ENCODE measurements at places on chromosomes 16 and 17. TPM values are rescaled to one million over a fixed set of nuclear protein-coding genes. Genes with fewer than 3 reads are reported as not detected.

DNA sequence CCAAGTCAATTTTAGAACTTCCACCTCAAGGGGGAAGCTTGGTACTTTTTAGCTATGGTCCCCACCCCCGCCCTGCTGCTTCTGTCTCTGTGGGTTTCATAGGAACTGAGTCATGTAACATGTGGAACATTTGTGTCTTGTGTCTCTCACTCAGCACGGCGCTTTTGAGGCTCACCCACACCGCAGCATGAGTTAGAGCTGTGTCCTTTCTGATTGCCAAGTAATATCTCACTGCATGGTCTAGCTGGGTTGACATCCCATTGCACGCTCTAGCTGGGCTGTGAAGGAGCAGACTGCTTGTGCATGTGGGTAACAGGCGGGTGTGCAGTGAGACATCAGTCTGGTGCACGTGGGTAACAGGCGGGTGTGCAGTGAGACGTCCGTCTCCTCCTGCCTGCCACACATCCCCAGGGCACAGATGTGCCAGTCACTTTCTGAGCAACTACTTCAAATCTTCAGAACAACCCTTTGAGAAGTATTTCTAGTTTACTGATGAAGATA, 26.4 kb upstream of the SLC7A5 start:
- peak; percentile 72 for DNase-seq

- peak; percentile 27 for DNase-seq
Measured at GRCh38 chr16:23597003-23597756, 1.1 kb upstream of the NDUFAB1 start.

GRCh38 chr17:10354651-10355050, 18.2 kb downstream of the MYH13 start:
- DNase-seq: no peak

DNA sequence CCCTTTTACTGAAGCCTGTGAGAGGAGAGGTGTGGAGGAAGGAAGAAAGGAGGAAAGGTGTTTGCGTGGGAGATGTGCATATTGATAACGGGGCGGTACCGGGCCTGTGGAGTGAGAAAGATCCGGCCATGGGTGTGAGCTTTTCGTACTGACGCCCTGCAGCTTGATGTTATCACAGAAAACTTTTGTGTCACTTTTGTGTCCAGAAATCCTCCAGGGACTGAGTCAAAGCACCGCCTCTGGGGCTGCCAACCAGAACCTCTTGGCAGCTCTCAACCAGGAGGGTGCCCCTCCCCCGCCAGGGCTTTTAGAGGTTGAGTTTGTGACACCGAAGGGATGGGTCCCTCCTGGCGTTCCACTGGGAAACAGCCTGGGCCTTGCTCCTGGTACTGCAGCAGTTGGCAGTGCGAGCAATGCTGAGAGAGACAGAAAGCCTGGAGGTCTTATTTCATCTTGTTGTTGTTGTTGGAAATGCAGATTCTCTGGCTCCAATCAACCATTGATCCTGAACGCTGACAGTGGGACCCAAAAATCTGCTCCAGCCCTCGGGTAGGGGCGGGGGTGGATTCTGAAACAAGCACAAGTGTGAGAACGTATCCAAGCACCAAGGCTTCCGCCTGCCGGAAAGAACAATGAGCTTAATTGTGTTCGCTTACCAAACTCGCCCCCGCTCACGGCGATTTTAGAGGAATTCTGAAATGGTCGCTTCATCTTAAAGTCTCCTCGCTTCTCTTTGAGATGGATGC, 65.0 kb downstream of the CRISPLD2 start:
- DNase-seq: no peak

- no peak for DNase-seq
Measured at GRCh38 chr16:66354034-66354909, 12.2 kb upstream of the CDH5 start.

DNA sequence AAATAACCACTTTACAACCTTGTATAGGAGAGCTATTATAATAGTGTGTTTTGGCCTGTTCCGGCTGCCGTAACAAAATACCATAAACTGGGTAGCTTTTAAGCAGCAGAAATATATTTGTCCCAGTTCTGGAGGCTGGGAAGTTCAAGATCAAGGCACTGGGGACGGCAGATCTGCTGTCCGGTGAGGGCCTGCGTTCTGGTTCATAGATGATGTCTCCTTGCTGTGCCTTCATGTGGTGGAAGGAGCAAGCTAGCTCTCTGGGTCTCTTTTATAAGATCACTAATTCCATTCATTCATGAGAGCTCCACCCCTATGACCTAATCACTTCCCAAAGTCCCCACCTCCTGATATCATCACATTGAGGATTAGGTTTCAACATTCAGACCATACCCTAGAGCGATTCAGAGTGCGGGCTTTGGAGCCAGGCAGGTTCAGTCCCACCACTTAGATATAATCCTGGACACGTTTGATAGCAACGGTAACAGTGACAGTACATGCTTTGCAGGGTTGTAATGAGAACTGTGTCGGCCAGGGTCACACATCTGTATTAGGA, 76.2 kb upstream of the ZFHX3 start:
- no peak for DNase-seq

DNA sequence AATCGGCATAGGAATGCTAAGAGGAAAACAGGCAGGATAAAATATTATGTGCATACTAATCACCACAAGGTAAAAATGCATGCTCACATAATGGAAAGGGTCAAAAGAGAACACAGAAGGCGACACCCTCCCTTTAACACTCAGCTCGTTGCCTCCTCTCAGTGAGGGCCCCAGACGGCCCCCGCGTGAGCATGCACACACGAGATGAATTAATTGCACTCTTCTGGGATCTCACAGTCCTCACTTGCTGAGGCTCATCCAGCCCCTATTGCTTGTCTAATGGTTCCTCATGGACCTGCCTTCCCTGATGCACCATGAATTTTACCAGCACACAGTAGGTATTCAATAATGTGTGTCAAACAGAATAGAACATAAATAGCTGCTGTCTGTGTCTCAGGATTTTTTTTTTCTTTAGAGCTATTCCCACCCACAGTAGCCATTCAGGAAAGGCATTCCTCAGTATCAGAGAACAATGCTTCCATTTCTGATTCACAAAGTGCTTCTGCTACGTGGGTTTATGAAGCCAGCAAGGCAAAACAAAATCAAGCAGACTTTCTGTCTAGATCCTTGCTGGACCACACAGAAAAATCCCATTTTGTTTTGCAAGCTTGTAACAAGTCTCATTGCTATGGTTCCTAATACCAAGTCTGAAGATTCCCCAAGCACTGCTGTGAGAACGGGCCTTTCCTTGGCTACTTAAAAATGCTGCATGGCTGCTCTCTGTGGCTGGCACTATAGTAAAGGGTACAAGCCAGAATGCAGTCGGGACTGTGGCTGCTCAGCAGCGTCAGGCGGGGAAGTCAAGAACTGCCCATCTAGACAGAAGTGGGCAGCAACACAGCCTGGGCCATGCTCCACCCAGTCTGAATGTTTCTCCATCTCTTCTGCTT, 43.6 kb downstream of the TOM1L2 start:
- DNase-seq: no peak

DNA sequence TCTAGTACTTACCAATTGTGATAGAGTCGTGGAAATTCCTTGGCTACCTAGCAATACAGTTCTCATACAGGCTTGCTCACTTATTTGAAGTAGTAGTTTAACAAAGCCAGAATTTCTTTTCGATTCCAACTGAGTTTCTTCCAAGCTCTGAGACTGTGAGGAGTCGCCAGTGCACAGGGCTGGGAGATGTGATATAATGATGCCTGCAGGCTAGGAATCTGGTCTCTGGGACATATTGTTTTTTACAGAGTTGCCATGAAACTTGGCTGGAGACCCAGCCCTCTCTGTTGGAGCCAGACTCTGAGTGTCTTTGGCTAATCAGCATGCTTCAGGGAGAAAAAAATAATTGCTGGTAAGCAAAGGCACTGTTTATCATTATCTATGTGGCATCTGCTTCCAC, 698.8 kb upstream of the GOT2 start:
- DNase-seq: no peak

DNA sequence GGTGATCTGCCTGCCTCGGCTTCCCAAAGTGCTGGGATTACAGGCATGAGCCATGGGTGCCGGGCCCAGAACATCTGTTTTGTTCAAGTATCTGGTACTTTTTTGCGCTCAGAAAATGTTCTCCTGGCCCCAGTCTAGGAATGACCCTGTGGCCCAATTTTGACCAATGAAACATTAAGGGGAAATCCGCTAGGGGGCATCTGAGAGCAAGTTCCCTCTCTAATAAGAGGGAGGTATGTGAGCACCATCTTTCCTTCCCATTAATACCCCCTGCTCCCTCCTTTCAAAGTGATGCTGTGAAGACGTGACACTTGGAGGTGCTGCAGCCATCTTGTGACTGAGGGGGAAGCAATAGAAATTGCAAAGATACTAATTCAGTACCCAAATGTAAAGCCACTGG, 16.5 kb upstream of the CLEC3A start:
- no peak for DNase-seq

GRCh38 chr17:65359016-65359415, 202.4 kb downstream of the AXIN2 start:
- peak; percentile 98 for DNase-seq

DNA sequence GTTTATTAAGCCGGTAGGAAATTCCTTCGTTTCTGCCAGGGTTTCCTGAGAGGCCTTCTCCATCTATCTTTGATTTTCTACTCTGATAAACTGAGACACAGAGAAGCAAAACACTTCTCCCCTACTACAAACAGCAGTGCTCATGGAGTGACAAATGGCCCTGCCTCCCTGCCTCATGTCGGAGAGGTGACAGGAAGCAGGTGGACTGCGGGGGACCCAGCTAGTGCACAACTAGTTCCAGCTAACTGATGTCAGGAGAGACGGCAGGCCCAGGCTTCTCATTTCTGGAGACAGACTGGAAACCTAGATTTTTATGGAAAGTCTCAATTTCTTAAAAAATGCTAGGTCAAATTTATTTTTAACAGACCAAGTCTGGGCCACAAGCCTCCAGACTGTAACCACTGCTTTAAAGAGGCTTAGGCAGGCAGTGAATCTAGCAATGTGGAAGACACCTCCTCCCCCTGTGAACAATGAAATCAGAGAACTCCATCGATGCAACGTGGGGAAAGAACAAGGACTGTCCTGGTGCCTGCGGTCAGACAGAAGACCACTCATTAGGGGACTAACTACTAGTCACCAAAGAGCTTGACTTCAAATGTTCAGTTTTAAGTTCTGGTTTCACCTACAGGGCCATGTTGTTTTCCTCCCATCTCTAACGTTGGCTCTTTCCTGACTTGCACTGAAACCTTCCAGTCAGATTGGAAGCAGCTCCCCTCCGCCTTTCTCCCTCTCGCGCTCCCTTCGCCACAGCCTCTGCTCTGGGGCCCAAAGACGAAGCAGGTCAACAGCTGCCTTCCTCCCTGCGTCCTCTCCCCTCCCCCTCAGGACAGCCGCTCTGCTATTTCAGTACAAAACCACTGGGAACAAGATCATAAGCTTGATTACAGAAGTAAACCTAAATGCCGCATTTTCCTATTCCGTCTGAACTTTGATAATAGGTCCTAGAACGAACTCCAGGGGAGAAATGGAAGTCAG, 17.6 kb downstream of the GTF3C1 start:
- no peak for DNase-seq

DNA sequence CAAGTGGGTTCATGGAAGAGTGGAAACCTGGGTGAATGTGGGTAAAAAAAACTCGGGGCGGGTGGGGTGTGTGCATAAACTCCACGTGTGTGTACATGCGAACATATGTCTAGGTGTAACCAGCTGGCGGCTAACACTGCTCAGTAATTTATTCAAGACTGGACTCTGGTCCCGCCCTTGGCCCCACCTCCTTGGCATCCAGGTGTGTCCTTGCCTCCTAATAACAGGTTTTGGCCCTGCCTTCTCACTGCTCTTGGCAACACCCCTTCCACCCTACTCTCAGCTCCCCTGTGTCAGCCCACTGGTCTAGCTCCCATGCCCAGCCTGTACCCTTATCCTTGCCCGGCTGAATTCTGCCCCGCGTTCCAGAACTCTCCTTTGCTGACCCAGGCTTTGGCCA, 8.3 kb downstream of the FLII start:
- no peak for DNase-seq

- no peak for DNase-seq
Measured at GRCh38 chr17:18257268-18257981, 1.1 kb downstream of the FLII start.

DNA sequence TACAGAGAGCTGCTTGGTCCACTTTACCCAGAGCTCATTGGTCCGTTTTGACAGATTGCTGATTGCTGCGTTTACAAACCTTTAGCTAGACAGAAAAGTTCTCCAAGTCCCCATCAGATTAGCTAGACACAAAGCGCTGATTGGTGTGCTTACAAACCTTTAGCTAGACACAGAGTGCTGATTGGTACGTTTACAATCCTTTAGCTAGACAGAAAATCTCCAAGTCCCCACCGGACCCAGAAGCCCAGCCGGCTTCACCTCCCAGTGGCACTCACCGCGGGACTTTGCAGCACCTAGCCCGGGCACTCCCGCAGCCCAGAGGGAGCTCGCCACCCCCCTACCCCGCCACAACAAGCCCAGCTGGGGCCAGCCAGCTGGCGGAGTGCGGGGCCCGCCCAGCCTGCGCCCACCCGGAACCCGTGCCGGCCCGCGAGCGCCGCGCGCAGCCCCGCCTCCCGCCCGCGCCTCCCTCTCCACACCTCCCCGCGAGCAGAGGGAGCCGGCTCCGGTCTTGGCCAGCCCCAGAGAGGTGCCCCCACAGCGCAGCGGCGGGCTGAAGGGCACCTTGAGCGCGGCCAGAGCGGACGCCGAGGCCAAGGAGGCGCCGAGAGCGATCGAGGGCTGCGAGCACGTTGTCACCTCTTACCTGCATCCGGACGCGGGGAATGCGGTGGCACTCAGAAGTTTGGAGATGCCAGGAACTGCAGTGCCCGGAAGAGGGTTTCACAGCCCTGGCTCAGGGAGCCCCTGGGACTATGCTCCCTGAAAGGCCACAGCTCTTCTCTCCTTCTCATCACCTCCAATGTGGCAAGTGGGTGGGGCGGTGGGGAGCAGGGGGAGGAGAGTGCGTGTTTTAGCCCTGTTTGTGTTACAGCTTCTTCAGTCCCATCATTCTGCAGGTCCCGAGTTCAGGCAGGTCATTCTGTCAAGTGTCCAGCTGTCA, 1504.5 kb downstream of the CDH11 start:
- DNase-seq: no peak

- DNase-seq: no peak
Measured at GRCh38 chr16:51949282-51949681, 597.7 kb downstream of the TOX3 start.

GRCh38 chr17:13476720-13477119, 125.0 kb downstream of the HS3ST3A1 start:
- peak; percentile 32 for DNase-seq

GRCh38 chr17:78925234-78925633, at the start of gene TIMP2:
TSS of gene TIMP2 (minus strand) at chr17:78925387. CDS start at chr17:78925088, 299 bp downstream.
- peak; percentile 71 for DNase-seq

Gene PPM1E
- 0.47 TPM for total RNA-seq

Gene C17orf75
- total RNA-seq: 24.3 TPM

Gene BRD7
- 78.6 TPM for total RNA-seq

Gene C1QTNF1
- 0.45 TPM for total RNA-seq

Gene DNAAF1
- not detected for total RNA-seq

Gene NXPH3
- total RNA-seq: 0.06 TPM

Gene PKMYT1
- total RNA-seq: 46.9 TPM

Gene TENT4B
- total RNA-seq: 8.3 TPM

Gene KRT32
- not detected for total RNA-seq

Gene GAST
- total RNA-seq: not detected
